ENCODE measurements at places on chromosomes 4 and X.

DNA sequence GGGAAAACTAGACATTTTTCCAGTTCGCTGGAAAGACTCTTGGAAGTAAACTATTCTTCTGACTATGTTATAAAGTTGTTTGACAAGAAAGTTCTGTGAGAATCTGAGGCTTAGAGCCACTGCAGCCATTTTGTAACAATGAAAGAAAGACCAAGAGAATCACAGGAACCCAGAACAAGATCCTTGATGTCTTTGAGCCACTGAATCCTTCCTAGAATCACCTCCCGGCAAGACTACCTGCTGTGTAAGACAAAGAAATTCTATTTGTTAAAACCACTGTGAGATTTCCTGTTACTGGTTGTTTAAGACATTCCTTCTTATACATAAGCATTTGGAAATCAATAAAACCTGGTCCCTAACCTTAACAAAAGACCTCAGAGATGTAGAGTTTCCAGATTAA lies 175.7 kb upstream of the RASGEF1B start:
- no peak for DNase-seq

- DNase-seq: no peak
Observed at GRCh38 chr4:1368421-1369090, 21.5 kb downstream of the UVSSA start.

- DNase-seq: no peak
Observed at GRCh38 chr4:54754394-54754793, 96.6 kb downstream of the KIT start.

DNA sequence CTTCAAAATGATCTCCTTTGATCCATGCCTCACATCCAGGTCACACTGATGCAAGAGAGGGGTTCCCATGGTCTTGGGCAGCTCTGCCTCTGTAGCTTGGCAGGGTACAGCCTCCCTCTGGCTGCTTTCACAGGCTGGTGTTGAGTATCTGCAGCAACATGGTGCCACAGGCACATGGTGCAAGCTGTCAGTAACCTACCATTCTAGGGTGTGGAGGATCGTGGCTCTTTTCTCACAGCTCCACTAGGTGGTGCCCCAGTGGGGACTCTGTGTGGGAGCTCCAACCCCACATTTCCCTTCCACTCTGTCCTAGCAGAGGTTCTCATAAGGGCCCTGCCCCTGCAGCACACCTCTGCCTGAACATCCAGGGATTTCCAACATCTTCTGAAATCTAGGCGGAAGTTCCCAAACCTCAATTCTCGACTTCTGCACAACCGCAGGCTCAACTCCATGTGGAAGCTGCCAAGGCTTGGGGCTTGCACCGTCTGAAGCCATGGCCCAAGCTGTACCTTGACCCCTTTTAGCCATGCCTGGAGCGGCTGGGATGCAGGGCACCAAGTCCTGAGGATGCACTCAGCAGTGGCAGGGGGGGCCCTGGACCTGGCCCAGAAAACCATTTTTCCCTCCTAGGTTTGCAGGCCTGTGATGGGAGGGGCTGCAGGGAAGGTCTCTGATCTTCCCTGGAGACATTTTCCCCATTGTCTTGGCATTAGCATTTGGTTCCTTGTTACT lies 137.8 kb upstream of the NUDT6 start:
- no peak for DNase-seq

DNA sequence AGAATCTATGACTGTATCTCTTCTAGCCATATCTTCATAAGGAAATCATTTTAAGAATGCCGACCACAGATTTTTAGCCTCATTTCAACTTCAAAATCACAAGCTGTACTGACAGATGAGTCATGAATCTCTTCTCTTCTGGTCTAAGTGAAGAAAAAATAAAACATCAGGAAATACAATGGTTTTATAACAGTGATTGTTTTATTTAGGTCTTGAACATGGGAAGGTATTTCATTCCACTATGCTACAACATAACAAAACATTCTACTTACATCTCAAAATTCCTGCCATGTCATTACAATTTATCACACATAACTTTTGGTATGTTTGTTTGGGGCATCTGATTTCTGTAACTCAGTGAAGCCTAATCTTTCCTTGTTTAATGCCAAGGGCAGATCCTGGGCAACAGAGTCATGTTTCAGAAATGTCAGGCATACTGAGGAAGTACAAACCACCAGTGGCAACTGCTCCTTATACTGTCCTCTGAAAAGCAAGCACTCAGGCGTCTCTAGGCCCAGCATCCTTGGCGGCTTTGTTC lies 325.0 kb downstream of the PDHA2 start:
- DNase-seq: no peak

DNA sequence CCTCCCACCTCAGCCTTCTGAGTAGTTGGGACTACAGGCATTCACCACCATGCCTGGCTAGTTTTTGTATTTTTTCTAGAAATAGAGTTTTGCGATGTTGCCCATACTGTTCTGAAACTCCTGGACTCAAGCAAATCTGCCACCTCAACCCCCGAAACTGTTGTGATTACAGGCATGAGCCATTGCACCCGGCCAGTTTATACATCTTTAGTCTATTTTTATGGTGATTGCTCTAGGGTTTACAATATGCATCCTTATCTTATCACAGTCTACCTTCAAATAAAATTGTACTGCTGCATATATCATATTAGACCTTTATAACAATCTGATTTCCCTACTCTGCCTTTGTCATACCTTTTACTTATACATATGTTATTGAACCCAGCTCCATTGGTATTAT lies 56.9 kb downstream of the SOWAHB start:
- no peak for DNase-seq

DNA sequence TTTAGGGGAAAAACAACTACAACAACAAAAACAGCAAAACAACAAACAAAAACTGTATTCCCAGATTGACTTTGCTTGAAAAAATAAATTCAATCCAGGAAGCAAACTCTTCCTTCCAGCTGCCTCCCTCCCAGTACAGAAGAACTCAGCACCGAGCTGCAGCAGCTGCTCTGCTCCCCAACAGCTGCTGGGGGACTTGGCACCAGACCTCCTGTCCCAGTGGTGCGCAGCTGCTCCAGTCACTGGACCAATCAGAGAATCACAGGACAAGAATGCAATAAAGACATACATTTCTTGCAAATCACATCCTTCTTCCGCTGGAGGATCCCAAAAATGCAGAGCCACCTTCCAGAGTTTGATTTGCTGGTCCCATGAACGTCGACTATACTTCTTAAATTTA lies 11.8 kb upstream of the FAM53A start:
- DNase-seq: no peak

- no peak for DNase-seq
Observed at GRCh38 chrX:69313617-69314290, 148.5 kb upstream of the PJA1 start.

GRCh38 chr4:70915036-70915815 lies 13.1 kb downstream of the MOB1B start:
- DNase-seq: no peak

DNA sequence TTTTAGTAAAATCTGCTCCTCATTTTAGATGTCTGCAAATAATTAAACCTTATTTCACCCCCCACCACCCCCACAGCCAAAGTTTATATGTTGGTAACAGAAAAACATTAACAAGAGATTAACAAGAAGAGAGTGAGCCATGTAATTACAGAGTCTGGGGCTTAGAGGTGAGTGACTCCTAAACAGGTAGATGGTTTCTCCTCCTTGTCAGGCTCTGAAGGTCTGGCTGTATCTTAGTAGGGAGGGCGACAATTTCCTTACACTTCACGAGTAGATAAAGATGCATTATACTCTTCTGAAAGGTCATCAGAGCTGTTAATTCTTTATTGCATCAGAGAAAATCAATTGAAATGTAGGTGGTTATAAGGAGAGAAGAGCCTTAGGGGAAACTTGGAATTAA lies 171.8 kb upstream of the ANKRD50 start:
- no peak for DNase-seq

DNA sequence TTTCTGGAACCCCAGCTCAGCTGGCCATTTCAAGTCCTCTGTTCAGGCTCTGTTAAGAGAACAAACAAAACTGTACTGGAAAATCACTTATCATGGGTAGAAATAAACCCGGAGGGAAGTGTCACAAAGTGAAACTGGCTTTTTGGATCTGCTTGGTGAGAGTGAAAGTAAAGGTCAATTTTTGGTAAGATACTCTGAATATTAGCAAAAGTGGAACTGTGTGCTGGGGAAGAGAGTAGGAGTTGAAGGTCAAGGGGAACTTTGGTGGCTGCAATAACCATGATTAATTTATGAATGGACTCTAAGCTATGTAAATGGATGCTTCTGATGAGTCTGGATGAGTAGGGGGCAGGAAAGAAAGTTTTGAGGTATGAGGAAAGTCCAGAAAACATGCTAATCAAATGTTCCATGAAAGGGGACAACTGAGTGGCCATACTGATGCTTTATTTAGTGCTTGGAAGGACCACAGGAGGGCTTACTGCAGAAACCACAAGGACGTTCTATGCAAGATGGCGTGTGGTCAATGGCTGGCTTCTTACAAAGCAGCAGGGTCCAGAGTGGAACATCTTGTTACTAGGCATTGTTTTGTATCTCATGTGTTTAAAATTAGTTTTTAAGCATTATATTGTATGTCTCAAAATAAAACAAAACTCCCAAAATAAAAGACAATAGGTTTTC lies 36.8 kb upstream of the TNIP3 start:
- DNase-seq: no peak

DNA sequence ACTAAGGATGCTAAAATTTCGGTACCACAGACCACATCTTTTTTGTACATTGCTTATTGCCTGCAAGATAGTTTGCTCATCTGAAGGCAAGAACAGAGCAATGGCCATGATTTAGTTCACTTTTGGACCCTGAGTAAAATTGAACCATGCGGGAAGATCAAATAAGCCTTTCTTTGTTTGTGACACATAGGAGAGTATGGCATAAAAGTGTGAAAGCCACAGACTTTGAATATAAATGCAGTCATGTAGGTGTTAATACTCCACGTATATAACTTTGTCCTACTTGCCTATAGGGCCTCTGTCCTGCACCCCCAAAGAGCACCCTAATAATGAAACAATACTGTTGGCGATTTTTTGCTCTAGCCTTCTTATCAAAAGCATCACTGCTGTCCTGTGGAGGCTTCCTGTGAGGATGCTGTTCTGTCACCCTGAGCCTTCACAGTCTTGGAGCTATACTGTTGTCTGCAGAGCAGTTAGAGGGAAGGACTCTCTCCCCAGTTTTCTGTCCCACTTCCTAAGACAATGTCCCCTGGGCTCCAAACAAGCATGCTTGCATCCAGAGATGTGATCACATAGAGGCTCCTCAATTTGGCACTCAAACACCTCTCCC lies 10.2 kb upstream of the CXCL13 start:
- no peak for DNase-seq

- no peak for DNase-seq
Observed at GRCh38 chr4:125317525-125317877, 2.7 kb downstream of the FAT4 start.

GRCh38 chrX:108020631-108021030 lies 24.2 kb upstream of the VSIG1 start:
- no peak for DNase-seq

DNA sequence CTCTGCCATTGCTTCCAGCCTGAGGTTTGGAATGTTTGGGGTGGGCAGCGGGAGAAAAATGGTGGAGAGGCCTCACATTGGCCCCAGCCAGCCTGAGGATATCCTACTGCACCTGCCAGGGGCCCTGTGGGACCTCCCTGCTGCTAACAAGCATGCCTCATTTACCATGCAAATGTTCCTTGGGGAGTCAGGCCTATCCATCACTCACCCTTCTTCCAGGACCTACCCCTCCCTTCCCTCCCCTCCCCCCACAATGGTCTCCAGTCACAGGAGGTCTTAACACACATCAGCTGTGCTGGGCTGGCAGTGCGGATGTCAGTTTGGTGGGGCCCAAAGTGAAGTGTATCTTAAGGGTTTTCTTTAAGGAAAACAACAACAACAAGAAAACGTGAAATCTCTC lies 139.2 kb downstream of the SHOX start:
- DNase-seq: no peak

GRCh38 chr4:145665773-145666172 lies 14.2 kb upstream of the C4orf51 start:
- no peak for DNase-seq

DNA sequence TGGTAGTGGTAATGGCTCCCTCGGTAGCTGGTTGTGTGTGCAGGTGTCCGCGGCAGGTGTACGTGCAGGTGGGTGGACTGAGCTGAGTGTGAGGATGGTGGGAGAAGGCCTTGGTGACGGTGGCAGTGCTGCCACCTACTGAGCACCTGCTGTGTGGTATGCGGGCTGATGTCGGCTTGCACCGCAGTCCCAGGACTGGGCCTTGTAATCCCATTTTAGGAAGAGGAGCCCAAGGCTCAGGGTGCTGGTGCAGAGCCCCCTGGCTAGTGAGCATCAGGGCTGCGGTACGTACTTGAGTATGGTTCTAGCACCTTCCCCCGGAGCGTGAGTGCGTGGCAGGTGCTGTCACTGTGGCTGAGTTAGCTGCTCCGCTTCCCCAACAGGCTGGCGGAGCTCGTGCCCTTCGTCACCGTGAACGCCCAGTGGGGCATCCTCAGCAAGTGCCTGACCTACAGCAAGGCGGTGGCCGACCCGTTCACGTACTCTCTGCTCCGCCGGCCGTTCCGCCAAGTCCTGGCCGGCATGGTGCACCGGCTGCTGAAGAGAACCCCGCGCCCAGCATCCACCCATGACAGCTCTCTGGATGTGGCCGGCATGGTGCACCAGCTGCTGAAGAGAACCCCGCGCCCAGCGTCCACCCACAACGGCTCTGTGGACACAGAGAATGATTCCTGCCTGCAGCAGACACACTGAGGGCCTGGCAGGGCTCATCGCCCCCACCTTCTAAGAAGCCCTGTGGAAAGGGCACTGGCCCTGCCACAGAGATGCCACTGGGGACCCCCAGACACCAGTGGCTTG lies 5.7 kb upstream of the CPZ start:
- DNase-seq: no peak

GRCh38 chrX:39814391-39814790 lies 283.4 kb downstream of the BCOR start:
- DNase-seq: no peak

- no peak for DNase-seq
Observed at GRCh38 chr4:116664198-116664597, 421.2 kb downstream of the TRAM1L1 start.

GRCh38 chr4:170651786-170652185 lies 562.0 kb upstream of the AADAT start:
- DNase-seq: no peak

DNA sequence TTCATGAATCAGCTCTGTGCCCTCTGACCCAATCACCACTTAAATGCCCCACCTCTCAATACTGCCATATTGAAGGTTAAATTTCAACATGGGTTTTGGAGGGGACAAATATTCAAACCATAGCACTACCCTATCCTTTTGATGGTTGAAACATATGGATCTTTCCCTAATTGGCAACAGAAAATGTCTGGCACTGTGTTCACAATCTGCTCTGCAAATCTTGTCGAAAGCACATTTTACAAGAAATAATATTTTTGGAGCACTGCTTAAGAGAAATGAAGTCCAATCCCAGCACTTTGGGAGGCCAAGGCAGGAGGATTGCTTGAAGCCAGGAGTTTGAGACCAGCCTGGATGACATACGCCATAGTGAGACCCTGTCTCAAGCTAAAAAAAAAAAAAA lies 130.6 kb upstream of the FAM9C start:
- DNase-seq: no peak

- no peak for DNase-seq
Observed at GRCh38 chr4:137998666-137999429, 243.3 kb downstream of the SLC7A11 start.

Data from bone marrow (tissue), 2 donors.